HEK293T (cell line): ENCODE measurements at places on chromosomes 12 and 14.

DNA sequence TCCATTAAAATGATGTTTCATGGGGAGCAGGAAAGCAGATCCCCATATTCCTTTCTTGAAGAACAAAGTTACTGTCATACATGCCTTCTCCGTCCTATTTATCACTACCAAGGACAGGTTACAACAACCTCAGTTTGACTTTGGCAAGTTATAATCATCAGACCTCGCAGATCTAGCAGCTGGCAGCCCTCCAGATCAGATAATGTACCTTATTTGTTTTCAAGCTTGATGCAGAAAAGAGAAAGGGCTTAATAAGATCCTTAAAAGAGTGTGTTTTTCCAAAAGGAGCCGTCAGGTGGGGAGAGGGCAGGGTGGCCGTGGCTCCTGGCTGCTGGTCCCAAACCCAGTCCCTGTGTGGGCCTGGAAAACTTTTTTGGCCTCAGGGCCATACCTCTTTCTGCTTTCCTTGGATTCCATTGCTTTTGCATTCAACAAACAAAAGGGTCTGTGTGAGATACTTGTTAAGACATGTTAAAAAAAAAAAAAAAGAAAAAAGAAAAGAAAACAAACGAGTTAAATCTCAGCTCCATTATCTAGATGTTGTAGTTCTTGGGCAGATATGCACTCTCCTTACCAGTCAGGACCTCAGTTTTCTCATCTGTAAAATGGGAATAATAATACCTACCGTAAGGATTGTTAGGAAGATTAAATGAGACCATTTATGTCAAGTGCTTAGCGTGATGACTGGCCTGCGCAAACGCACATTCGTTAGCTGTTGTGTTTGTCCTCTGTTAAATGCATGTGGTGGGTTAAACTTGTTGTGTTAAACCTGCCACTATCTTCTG lies 64.6 kb downstream of the B4GALNT3 start:
- DNase-seq: no peak

GRCh38 chr12:107448198-107448597 lies 237.4 kb upstream of the PWP1 start:
- peak; percentile 47 for DNase-seq

DNA sequence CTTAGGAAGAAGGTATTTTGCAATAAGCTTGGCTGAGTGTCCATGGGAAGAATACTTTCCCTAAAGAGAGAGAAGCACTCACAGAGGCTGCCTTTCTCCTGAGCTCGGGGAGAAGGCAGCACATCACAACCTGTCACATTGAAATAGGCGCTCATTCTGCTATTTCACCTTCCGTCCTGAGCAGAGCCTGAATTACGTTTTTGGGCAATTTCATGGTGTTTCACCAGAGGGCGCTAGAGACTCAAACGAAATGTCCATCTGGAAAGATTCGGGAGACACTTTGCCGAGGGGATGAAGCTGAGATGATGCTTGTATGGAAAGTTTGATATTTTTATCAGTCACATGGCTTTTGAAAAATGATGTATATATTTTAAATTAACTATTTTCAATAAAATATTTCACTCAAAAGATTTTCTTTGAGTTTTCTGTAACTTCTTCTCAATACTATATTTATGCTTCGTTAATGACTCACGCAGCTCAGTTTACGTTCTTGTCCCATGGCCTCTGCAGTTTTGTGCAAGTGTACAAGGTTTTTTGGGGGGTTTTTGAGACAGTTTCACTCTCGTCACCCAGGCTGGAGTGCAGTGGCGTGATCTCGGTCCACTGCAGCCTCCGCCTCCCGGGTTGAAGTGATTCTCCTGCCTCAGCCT lies 17.4 kb upstream of the B4GALNT3 start:
- peak; percentile 74 for DNase-seq

DNA sequence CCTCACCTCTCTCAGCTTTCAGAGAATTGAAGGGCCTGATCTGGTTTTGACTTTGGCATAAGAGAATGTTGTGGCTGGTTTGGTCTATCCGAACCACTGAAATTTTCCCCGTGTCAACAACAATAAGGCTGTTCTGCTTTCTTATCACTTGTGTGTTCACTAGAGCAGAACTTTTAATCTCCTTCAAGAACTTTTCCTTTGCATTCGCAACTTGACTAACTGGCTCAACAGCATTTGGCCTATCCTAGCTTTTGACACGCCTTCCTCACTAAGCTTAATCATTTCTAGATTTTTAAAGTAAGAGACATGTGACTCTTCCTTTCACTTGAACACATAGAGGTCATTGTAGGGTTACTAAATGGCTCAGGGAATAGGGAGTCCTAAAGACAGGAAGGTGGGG lies 25.9 kb upstream of the EDDM3A start:
- no peak for DNase-seq

DNA sequence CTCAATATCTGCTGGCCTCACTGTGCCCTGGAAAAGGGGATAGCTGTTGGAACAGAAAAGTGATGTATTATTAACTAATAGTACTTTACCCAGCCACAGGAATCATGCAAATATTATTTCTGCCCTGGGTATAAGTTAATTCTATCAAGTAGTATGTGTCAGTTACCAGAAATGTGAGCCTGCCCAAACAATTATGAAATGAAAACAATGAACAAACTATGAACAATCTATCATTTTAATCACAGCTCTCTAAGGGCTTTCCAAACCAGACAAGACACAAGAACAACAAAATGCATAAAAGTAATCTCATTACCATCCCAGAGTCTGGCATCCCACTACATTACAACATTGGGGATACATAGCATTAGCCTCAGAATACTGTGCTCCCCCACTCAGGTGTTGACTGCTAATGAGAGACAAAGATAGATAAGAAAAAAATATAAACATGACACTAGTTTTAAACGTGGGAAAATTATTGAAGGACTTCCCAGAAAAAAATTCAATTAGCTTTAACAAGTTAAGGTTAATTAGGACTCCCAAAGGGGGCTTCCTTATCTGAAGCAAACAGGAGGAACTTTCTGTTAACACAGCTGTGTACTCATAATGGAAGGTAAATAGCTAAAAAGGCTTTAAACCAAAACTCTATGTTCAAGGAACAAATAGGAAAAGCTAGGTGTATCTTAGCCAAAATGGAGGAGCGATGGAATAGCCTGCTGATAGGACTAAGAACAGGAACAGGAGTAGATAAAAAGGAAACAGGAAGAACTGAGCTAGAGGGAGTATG lies 3.3 kb downstream of the DCAF5 start:
- DNase-seq: no peak

- no peak for DNase-seq
These were observed 215.1 kb downstream of the LRRK2 start for GRCh38 chr12:40439771-40440492.

- DNase-seq: no peak
These were observed 1.9 kb downstream of the SRGAP1 start for GRCh38 chr12:63846238-63846967.

DNA sequence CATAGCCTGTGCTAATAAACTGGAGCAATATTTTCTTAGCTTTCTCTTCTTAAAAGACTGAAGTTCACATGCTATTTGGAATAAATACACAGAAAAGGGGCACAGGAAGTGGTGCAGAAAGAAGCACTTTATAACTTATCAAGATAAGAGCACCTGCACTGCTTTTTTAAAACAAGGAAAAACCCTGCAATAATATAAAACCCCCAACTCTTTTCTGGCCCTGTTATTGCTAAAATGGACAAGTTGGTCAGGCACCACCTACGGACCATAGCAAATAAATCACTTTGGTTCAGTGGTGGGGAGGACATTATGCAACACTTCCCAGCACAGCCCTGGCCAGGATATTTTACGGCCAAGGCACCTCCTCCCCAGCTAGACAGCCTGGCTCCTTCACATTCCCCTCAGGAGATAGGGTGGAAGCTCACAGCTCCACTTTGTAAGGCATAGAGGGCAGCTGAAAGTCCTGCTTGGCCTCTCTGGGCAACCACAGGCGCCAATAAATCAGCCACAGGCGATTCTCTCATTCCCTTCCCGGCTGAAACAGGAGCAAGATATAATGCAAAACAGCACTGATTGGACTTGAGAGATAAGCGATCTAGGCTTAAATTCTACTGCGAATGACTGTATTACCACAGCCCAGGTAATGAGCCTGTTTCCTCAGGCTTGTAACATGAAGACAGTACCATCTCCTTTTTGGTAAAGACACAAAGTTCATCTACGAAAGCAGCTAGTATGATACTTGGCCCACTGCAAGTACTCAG lies 2.0 kb downstream of the ZBTB25 start:
- peak; percentile 64 for DNase-seq

DNA sequence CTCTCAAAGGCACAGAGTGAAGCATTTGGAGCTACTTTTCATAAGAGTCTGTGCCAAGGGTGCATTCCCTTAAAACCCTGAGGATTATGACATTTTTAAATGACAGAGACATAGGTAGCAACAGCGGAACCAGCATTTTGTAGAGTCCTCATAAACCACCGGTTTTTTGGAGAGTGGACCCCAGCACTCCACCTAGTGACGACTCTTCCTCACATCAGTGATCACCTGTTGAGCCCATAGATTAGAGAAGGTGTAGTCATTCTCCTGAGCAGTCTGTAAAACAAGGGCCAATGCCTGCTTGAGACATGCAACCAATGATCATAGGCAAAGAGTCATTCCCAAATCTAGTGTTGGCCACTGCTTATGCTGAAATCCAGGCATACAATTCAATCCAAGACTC lies 399.1 kb downstream of the GXYLT1 start:
- DNase-seq: no peak

- no peak for DNase-seq
These were observed 85.4 kb downstream of the BCL2L14 start for GRCh38 chr12:12156116-12156515.

- DNase-seq: no peak
These were observed 1454.6 kb downstream of the AACS start for GRCh38 chr12:126519833-126520232.

- no peak for DNase-seq
These were observed 14.4 kb downstream of the G2E3 start for GRCh38 chr14:30573226-30573814.

DNA sequence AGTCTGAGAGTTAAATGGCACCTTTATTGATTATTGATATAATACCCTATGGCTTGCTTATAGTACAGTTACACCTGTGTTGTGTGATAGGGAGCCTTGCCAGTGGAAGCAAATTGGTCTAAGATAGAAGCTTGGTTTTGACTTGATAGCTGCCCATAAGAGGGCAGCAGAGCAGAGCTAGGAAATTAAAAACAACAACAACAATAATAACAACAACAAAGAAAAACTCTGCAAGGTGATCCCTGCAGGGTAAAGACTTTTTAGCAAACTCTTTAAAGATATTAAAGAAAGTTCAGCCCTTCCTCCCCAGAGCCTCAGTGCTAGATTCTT lies 18.0 kb upstream of the RNASE10 start:
- no peak for DNase-seq

- no peak for DNase-seq
These were observed 40.6 kb downstream of the EP400 start for GRCh38 chr12:131990066-131990979.
